ENCODE measurements at places on chromosomes 7 and 10. TPM values are rescaled to one million over a fixed set of nuclear protein-coding genes. Genes with fewer than 3 reads are reported as not detected.

GRCh38 chr10:86758189-86759072, 2.0 kb downstream of the BMPR1A start:
- DNase-seq = no peak

DNA sequence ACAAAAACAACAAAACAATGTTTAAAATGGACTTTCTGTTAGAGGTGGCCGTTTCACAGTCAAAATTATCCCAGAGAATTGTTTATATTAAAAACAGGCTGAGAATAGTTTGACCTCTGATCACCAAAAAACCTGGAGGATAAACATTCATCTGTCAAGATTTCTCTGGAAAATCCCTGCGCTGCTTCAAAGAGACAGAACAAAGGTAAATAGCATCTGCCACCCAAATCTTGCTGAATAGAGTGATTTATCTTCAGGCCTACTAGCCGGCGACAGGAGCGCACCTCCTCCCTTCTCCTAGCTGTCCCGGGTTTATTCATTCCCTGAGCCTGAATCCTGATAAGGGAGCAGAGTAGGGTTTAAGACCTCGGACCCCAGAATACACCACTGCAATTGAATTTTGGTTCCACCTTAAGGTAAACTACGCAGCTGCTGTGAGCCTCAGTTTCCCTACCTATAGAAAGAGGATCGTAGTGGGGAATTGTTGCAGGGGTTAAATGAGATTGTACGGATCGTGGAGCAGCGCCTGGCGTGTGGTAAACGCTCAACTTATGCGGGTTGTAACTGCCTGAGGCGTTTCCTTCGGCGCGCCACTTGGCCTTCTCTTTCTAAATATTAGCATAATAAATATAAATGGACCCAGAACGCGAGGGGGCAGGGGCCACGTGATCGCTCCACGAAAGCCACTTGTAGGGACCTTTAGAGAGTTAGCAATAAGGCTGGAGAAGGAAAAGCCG, 498 bp upstream of the ST7 start:
- DNase-seq = peak; percentile 77

DNA sequence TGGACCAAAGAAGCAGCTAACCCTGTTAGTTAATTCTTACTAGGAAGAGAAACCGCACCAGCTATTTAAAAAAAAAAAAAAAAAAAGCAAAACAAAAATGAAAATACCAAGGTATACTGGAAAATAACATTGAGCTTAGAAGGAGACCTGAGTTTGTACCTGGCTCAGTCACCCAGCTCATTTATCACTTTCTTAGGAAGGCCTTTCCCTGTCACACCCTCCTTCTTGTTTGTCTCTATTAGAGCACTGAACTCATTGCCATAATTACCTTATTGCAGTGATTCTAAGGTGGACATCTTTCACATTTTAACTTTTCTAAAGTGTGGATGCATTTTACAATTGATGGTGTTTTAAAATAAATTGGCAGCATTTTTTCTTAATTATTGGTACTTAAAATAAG, 24.1 kb downstream of the UBE2D1 start:
- no peak for DNase-seq

DNA sequence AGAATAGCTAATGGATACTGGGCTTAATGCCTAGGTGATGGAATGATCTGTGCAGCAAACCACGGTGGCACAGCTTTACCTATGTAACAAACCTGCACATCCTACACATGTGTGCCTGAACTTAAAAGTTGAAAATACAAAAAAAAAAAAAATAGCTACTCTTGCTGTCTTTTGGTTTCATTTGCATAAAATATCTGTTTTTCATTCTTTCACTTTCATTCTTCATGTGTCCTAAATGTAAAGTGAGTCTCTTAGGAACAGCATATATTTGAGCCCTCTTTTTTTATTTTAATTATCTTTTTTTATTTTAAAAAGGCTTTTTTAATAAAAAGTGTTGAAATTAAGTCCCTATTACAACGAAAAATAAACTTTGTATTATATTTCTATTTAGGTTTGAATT, 836.1 kb upstream of the KCND2 start:
- DNase-seq = no peak

DNA sequence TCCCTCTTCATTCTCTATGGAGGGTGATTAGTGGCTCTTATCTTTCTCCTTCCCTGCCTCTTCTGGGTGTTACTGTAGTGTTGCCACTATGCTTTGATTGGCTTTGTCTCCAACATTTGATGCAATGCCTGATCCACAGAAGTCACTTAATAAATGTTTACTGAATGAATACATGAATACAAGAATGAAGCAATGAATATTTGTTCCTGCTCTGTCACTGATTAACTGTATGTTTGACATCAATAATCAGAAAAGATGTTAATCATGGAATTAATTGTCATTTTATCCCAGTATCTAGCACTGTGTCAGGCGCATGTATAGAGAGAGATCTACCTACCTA, 4.3 kb downstream of the ANK3 start:
- DNase-seq = no peak

GRCh38 chr10:16947069-16947468, 129.8 kb upstream of the RSU1 start:
- DNase-seq = no peak

- DNase-seq = no peak
These were observed 349.2 kb downstream of the RNLS start for GRCh38 chr10:88233870-88234269.

GRCh38 chr7:158973941-158974785, 117.8 kb downstream of the DYNC2I1 start:
- no peak for DNase-seq

- DNase-seq = no peak
These were observed 12.7 kb downstream of the ACADSB start for GRCh38 chr10:123021517-123021916.

GRCh38 chr10:21203473-21204107, 306.5 kb upstream of the NEBL start:
- DNase-seq = no peak

DNA sequence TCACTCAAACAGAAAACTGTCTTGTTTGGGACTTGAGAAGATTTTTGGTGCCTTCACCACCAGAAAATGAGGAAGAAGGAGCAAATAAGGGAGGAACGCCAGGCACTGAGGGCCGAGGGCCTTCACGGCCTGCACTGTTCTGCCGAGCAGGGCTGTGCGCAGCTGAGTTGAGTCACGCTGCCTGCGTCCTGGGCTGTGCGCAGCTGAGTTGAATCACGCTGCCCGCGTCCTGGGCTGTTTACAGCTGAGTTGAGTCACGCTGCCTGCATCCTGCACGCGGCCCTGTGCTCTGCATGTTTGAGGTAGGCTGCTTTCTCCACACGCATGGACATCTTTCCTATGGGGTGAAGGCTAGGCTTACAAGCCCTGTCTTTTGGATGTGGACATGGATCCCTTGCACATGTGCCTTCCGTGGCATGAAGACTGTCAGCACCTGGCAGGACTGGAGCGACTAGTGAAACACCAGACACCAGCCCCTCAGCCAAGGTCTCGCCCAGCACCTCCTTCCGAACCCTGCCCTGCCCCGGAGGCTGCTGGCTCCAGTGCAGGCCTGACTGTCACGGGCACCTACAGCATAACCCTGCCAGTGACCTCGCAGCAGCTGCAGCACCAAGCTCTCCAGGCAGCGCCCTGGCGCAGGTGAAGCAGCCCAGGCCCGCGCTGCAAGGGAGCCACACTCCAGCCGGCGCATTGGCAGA, 96.7 kb downstream of the HTR5A start:
- no peak for DNase-seq

DNA sequence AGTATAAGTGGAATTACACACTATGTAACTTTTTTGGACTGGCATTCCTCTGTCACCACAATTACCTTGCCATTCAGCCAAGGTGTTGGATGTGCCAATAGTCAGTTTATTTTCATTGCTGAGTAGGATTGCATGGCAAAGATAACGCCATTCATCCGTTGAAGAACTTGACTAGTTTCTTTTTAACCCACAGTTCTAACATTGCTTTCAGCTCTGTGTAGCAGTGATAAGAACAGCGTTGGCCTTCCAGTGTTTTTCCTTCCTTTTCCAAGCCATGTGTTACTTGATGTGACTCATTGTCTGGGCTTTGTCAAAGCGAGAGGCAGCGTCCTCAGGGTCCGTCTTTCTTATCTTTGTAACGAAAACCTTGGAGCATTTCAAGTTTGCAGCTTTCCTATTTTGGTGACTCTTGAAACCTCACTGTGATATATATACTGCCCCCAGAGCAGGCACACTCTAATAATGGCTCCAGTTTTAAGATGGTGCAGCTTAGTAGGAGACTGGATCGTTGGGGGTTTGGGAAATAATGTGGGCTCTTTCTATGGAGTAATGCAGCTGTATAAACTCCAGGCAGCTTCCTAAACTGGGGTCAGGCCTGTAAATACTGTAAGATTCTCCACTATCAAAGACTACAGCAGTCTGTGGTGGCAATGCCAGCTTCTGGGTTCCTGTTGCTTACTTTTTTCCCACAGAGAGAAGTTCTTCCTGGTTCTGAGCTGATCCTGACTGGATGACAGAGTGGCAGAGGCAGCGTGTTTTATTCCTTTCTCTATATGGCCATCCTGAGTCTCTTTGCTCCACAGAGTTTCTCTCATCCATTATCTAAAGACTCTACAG, 41.7 kb downstream of the AKR1E2 start:
- DNase-seq = peak; percentile 55

GRCh38 chr10:48452879-48453412, 146.5 kb downstream of the MAPK8 start:
- no peak for DNase-seq

- DNase-seq = no peak
These were observed 151.6 kb upstream of the PRSS58 start for GRCh38 chr7:142409471-142409870.

GRCh38 chr10:28276384-28276783, 26.5 kb downstream of the MPP7 start:
- DNase-seq = no peak

SLC37A3 gene
- total RNA-seq = 18.7 TPM

SGCE gene
- total RNA-seq = 40.7 TPM

CRYGN gene
- total RNA-seq = 0.24 TPM

KEL gene
- total RNA-seq = not detected

MEOX2 gene
- total RNA-seq = 12.9 TPM

ARHGAP22 gene
- total RNA-seq = 4.7 TPM

GLI3 gene
- total RNA-seq = 6.0 TPM

SFRP5 gene
- total RNA-seq = 83.6 TPM

CHCHD3 gene
- 145 TPM for total RNA-seq

NKX1-2 gene
- total RNA-seq = not detected

EPHB4 gene
- 46.8 TPM for total RNA-seq

All from left cardiac atrium (tissue), 4 donors.